Activated T-helper 17 cell treated with anti-CD3 and anti-CD28 coated beads, Interleukin-2, amount 50 U/mL, for 72 hours (primary cell): ENCODE measurements at places on chromosomes 1 and 21.

GRCh38 chr1:183881387-183882131 is 76.6 kb downstream of the RGL1 start:
- no peak for ATAC-seq

GRCh38 chr1:160239582-160240299 is 22.6 kb downstream of the DCAF8 start:
- ATAC-seq = no peak

GRCh38 chr1:23525558-23526250 is 5.3 kb downstream of the E2F2 start:
- ATAC-seq = no peak

GRCh38 chr1:190274721-190275120 is 202.9 kb downstream of the BRINP3 start:
- ATAC-seq = no peak

- ATAC-seq = peak; percentile 66
Measured at GRCh38 chr1:59484096-59484495, 187.2 kb downstream of the FGGY start.

DNA sequence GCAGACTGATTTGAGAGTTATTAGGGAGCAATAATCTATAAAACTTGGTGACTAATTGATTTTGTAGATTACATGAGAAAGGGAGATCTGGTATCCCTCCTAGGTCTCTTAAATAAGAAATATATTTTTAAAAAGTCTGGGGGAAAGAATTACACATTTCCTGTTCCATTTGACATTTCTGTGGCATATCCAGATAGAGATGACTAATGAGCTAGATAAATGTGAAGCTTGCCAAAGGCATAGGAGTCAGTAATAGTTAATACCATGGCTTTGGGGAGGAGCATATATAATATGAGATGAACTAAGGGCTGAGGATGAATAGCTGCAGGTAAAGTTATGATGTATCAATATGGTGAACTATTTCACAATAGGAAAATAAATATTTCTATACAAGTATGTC is 663.7 kb downstream of the PTPRC start:
- peak; percentile 28 for ATAC-seq

GRCh38 chr1:103307751-103308150 is 199.4 kb upstream of the COL11A1 start:
- no peak for ATAC-seq

DNA sequence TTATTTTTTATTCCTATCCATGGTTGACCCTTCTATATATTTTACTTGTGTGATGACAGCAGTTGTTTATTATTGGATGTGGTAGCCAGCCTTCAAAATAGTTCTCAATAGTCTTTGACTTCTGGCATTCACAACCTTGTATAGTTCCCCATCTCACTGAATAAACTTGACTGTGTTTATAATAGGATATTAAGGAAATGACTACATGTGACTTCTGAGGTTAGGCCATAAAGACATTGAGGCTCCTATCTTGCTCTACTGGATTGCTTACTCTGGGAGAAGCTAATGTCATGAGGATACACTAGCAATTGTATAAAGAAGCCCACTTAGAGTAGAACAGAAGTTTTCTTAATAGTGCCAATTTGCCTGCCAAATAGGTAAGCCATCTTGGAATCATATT is 231.8 kb downstream of the NEGR1 start:
- no peak for ATAC-seq
